ENCODE measurements at places on chromosomes 4 and X. TPM values are rescaled to one million over a fixed set of nuclear protein-coding genes. Genes with fewer than 3 reads are reported as not detected.

DNA sequence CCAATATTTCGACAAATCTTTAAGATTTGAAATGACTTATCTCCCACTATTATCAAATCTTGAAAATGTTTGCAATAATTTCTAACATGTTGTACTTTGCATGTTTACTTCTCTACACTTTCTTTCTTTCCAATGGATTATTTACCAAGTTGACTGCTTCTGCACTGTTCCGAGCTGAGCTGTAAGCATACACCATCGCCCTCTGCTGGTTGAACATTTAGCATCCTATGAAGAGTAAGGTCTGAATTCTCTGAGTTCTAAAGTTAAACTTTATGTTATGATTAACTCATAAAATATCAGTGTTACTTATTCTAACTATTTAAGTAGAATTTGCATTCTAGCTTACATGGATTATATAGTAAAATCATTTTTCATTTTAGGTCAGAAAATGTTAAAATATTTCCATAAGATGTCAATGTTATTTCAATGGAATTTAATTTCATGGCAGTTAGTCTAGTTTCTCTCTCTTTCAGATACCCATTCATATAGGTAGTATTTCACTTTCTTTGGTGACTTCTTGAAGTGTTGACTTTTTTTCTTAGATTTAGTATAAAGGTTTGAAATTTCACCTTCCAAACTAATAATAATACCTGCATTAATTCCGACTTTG lies 137.4 kb downstream of the DKK2 start:
- peak; percentile 55 for DNase-seq

GRCh38 chr4:88006956-88007303 lies 505 bp upstream of the PKD2 start:
- no peak for DNase-seq

GRCh38 chr4:53714236-53715140 lies 123.2 kb upstream of the LNX1 start:
- DNase-seq, result peak; percentile 82

- no peak for DNase-seq
Measured at GRCh38 chr4:82017680-82018079, 356.1 kb downstream of the HNRNPD start.

GRCh38 chr4:48269861-48270522 lies 354 bp upstream of the TEC start:
- peak; percentile 62 for DNase-seq

DNA sequence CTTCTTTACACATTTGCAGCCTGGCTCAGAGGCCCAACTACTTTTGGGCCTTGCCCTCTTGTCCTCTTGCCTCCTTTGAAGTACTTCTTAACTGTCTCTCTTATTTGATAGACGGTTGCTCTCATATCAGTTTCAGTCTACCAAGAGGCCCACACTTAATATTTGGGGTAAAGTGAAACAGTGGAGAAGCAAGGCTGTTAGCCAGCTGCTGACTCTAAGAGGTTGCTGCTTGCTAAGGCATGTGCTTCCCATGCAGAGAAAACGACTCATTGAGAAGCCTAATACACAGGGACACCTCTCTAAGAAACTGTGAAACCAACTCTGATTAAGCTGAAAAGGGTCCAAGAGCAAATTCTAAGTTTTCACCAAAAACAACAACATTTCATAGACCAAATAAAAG lies 94.6 kb downstream of the PPP3CA start:
- no peak for DNase-seq

GRCh38 chrX:11352296-11352741 lies 59.1 kb downstream of the AMELX start:
- DNase-seq, result no peak

- DNase-seq, result no peak
Measured at GRCh38 chr4:141389649-141390048, 169.0 kb downstream of the ZNF330 start.

GRCh38 chrX:30812326-30812725 lies 76.7 kb downstream of the TAB3 start:
- no peak for DNase-seq

- DNase-seq, result no peak
Measured at GRCh38 chr4:130403221-130403620, 1307.3 kb downstream of the C4orf33 start.

GRCh38 chr4:110516106-110516922 lies 40.4 kb downstream of the ENPEP start:
- peak; percentile 58 for DNase-seq

- peak; percentile 62 for DNase-seq
Measured at GRCh38 chrX:53088136-53088974, 5.6 kb upstream of the KANTR start.

DNA sequence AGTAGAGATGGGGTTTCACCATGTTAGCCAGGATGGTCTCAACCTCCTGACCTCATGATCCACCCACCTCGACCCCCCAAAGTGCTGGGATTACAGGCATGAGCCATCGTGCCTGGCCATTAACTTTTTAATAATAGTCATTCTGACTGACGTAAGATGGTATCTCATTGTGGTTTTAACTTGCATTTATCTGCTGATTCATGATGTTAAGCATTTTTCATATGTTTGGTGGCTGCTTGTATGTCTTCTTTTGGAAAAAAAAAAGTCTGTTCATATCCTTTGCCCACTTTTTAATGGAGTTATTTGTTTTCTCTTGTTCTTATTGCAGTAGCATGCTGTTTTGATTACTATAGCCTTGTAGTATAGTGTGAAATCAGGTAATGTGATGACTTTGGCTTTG lies 45.8 kb downstream of the ANXA10 start:
- DNase-seq, result peak; percentile 90

- DNase-seq, result no peak
Measured at GRCh38 chrX:44234116-44234515, 109.4 kb downstream of the EFHC2 start.

DNA sequence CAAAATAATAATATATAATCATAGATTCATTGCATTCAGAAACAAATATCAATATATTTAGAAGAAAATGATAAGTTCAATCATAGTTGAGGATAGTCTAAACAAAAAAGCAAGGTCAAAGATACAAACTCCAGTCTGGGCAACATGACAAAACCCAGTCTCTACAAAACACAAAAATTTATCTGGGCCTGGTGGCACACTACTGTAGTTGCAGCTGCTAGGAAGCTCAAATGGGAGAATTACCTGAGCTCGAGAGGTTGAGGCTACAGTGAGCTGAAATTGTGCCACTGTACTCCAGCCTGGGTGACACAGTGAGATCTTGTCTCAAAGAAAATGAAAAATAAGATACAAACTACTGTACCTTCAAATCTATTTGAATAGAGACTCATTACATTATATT lies 52.7 kb upstream of the ANXA10 start:
- no peak for DNase-seq

- DNase-seq, result peak; percentile 33
Measured at GRCh38 chr4:165355900-165356300, 22.9 kb upstream of the CPE start.

DNA sequence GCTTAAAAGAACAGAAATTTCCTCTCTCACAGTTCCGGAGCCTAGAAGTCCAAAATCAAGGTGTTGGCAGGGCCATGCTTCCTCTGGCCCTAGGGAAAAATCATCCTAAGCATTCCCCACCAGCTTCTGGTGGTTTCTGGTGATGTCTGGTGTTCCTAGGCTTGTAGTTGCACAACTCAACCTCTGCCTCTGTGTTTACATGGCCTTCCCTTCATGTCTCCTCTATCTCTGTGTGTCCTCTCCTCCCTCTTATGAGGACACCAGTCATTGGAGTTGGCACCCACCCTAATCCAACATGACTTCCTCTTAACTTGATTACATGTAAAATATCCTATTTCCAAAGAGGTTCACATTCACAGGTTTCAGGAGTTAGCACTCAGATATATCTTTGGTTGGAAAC lies 15.4 kb downstream of the LRP2BP start:
- no peak for DNase-seq

DNA sequence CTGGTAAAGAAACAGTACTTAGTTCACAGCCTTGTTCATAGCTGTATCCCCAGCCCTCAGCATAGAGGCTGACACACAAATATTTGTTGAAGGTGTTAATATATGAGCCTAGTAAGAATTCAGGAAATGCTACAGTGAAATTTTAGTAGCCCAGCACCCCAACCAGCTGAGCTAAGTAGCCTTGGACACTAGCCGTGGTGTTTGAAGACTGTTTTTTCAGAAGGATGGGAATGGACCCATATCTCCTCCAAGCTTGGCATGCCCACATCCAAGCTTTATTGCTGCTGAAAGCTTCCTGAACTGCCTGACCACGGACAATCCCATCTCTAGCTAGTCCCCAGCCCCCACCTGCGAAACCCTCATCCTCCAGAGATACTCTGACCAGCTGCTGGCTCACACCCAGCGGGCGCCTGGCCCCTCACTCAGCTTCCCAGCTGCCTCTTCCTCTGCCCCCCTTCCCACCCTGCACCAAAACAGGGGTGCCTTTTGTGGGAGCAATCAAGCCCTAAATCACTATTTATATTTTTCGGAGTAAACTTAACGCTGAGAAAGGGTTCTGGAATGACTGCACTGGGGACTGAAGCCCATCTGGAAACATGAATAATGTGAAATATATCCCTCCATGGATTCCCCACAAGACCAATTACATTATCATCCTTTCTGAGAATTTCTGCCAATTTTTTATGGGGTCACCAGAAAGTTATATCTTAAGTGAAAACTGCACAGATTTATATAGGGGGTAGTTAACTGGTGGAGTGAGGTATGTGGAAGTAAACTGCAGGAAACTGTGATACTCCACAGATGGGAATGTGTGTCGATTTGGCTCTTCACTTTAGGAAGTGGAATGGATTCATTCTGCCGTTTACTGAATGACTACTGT lies 41.1 kb upstream of the CBR4 start:
- DNase-seq, result no peak

GRCh38 chr4:188282471-188283232 lies 143.4 kb downstream of the TRIML1 start:
- DNase-seq, result no peak

DNA sequence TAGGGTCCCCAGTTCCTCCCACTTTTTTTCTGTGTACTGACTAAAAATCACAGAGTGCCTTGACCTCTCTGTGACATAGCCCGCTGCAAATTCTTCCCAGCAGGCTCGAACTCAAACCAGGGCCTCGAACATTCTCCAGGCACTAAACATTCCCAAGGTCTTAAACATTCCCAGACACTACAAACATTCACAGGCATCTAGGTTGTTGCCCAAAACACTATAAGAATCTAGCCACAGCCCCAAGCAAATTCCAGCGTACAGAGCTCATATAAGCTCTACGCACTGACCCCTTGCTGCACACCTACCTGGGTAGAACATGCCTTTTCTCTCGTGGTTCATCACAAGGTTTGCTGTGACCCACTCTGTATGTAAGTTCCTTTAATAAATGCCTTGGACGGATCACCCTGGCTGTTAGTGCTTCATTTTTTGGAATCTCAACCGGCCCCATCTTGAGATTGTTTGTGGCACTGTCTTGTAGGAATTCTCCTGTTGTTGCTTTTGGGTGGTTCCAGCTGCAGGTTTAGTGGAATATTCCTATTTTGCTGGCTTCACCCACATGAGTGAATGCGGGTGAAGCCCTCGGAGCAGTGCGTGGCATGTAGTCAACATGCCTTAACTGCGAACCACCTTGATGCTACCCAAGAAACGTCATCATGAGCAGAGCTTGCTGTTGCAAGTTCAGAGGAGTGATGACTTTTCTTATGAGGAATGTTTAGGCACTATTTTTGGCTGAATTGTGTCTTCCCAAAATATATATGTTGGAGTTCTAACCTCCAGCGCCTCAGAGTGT lies 230.0 kb downstream of the HS3ST1 start:
- no peak for DNase-seq

GRCh38 chr4:178414881-178415446 lies 972.7 kb upstream of the AGA start:
- no peak for DNase-seq

GRCh38 chr4:113844369-113844768 lies 82.8 kb upstream of the CAMK2D start:
- DNase-seq, result no peak

GRCh38 chr4:7424553-7425111 lies 10.1 kb downstream of the PSAPL1 start:
- no peak for DNase-seq

- no peak for DNase-seq
Measured at GRCh38 chr4:19230906-19231545, 1020.7 kb upstream of the SLIT2 start.

DNA sequence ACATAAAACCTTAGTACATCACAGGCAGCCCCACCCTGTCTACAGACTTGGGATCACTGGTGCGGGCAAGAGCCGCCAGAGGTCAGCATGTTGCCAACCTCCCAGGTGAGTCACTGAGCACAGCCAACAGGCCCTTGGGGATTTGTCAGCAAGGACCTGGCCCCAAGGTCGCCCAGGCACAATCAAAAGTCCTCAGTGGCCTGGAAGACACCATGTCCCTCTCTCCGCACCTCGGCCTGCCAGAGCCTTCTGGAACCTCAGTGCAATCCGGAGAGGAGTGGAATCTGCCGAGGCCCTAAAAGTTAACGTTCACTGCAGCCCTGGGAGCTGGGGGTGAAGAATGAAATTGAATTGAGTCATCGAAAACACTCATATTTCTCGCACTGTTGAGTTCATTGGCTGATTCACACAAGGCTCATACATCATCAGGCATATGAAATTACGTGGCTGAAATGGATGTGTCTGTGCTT lies 74.3 kb downstream of the WFS1 start:
- peak; percentile 74 for DNase-seq

GRCh38 chr4:62023633-62024032 lies 823.5 kb downstream of the ADGRL3 start:
- no peak for DNase-seq

GRCh38 chr4:184802697-184803015 lies 23.1 kb downstream of the ACSL1 start:
- no peak for DNase-seq

GRCh38 chr4:92014067-92014466 lies 289.7 kb upstream of the GRID2 start:
- no peak for DNase-seq

DNA sequence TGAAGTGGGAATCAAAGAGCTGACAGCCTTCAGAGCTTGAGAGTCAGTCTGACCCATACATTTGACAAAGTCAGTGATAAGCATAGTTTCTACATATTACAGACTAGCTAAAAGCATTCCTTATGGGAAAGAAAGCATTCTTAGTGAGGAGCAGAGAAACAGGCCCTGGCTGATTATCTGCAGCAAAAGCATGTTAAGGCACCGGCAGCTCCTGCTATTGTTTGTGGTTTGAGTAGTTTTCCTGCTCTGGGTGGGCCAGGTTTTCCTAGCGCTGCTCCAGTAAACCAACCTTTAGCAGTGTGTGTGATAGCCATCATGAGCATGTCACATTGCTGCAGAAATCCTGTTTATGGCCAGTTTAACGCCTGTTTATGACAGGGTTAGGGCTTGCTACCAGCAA lies 51.6 kb upstream of the WDR1 start:
- no peak for DNase-seq

DNA sequence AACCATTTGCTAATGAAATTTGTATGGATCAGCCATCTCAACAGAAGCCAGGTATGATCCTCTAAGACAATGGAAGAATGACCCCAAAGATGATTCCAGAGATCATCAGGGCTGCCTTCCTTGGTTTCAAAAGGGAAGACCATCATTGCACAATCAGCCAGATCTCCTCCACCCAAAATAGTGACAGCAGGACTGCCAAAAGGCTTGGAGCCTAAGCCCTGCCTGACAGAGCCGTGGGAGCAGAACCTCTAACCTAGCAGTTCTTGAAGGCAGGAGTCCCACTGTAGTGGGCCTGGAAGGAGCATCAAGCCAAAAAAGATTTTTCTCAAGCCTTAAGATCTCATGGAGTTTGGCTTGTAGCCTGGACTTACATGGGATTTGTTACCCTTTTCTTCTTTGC lies 226.0 kb downstream of the RASL11B start:
- no peak for DNase-seq

The FAM9B gene
- not detected for total RNA-seq

The CAMK2D gene
- 84.9 TPM for total RNA-seq

The GSPT2 gene
- total RNA-seq, result 13.1 TPM

The PAGE2B gene
- total RNA-seq, result not detected

The KIAA0232 gene
- 21.2 TPM for total RNA-seq

The PRICKLE3 gene
- total RNA-seq, result 8.4 TPM

The ATP1B4 gene
- not detected for total RNA-seq

The TSPAN5 gene
- total RNA-seq, result 75.4 TPM

The CCDC120 gene
- 0.05 TPM for total RNA-seq
